ENCODE measurements at places on chromosomes 5 and 9. TPM values are rescaled to one million over a fixed set of nuclear protein-coding genes. Genes with fewer than 3 reads are reported as not detected.

The STARD4 gene
- 37.4 TPM for total RNA-seq

The CREB3 gene
- total RNA-seq = 18.3 TPM

The BAAT gene
- total RNA-seq = not detected

The NMUR2 gene
- not detected for total RNA-seq

The SPATA6L gene
- total RNA-seq = 0.42 TPM

The HEMGN gene
- total RNA-seq = 2.2 TPM

The C9 gene
- total RNA-seq = not detected

The AK8 gene
- total RNA-seq = not detected

The TAF11L10 gene
- not detected for total RNA-seq

- no peak overlapping the region for H3K4me3 ChIP-seq
- H3K4me1 ChIP-seq = no peaks in the 10 kb centered on the region
- no peaks in the 10 kb centered on the region for H3K36me3 ChIP-seq
- H3K27me3 ChIP-seq = no peaks in the 10 kb centered on the region
These were observed 285.6 kb downstream of the BRINP1 start for GRCh38 chr9:119083673-119084072.

DNA sequence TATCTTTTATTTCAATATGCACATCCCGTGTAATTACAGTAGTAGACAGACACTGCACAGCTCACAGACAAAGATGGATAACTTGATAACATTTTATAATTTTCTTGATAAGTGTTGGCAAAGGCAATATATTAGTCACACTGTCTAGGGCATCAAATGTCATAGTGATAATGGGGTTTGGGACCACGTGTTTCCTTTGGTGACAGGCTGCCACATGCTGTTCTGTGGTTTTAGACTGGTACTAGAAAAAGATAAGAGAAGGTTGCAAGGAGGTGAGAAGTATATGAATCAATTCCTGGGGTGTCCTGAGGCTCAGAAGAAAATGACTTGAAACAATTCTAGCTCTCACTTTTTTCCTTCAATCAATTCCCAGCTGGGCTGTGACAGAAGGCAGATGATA, 258.8 kb upstream of the CHD1 start:
- no peaks in the 10 kb centered on the region for H3K27me3 ChIP-seq
- H3K4me1 ChIP-seq = no peaks in the 10 kb centered on the region
- H3K4me3 ChIP-seq = no peak overlapping the region
- DNase-seq = no peak
- no peak overlapping the region for H3K27ac ChIP-seq

GRCh38 chr5:168125445-168126199, 165.8 kb upstream of the WWC1 start:
- H3K27ac ChIP-seq = no peak overlapping the region
- H3K36me3 ChIP-seq = no peaks in the 10 kb centered on the region
- DNase-seq = no peak
- peaks cover 5% of the 10 kb centered on the region for H3K4me1 ChIP-seq
- H3K4me3 ChIP-seq = no peak overlapping the region

- H3K27ac ChIP-seq = no peak overlapping the region
- no peak for DNase-seq
- H3K36me3 ChIP-seq = peaks cover 38% of the 10 kb centered on the region
- H3K4me3 ChIP-seq = no peak overlapping the region
- H3K27me3 ChIP-seq = no peaks in the 10 kb centered on the region
These were observed 9.8 kb downstream of the SLC31A2 start for GRCh38 chr9:113160571-113160970.

DNA sequence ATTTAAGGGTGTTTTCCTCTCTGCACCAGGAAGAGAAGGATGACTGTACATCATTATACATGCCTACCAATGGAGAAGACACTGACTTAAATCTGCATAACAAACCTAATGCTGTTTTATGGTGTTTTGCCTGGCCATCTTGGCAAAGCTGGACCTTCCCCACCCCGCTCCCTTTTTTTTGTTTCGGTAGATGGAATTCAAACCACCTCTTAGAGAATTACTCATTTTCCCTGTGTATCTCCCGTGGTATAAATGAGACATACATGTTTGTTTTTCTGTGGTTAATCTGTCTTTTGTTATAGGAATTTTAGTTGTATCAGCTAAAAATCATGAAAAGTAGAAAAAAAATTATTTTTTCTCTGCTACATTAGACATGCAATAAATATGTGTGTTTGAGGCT, 28.8 kb downstream of the IL12B start:
- peaks cover 18% of the 10 kb centered on the region for H3K27me3 ChIP-seq
- no peak for DNase-seq
- H3K4me3 ChIP-seq = no peak overlapping the region
- H3K27ac ChIP-seq = no peak overlapping the region
- H3K36me3 ChIP-seq = peaks cover 11% of the 10 kb centered on the region

GRCh38 chr5:155307229-155307628, 293.7 kb downstream of the KIF4B start:
- H3K27ac ChIP-seq = no peak overlapping the region
- DNase-seq = no peak
- H3K27me3 ChIP-seq = no peaks in the 10 kb centered on the region
- no peaks in the 10 kb centered on the region for H3K36me3 ChIP-seq
- H3K4me3 ChIP-seq = no peak overlapping the region

DNA sequence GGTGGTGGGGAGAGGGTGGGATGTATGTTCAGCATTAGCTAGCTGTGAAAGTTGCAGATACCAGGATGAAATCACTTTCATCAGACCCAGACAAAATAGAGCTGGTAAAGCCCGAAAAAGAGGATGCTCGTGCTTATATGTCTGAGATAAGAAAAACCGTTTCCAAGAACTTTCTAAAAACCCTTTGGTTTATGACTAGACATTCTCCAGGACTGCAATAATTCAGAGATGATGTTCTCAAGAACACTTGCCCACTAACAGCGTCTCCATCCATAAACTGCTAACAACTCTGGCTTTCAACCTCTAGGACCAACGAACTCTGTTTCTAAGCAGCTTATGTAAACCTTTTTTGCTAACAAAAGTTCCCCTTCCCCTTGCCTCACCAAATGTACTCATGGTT, 8.4 kb upstream of the AMACR start:
- peaks cover 18% of the 10 kb centered on the region for H3K36me3 ChIP-seq
- no peak overlapping the region for H3K27ac ChIP-seq
- H3K4me3 ChIP-seq = no peak overlapping the region
- H3K27me3 ChIP-seq = no peaks in the 10 kb centered on the region
- no peak for DNase-seq

DNA sequence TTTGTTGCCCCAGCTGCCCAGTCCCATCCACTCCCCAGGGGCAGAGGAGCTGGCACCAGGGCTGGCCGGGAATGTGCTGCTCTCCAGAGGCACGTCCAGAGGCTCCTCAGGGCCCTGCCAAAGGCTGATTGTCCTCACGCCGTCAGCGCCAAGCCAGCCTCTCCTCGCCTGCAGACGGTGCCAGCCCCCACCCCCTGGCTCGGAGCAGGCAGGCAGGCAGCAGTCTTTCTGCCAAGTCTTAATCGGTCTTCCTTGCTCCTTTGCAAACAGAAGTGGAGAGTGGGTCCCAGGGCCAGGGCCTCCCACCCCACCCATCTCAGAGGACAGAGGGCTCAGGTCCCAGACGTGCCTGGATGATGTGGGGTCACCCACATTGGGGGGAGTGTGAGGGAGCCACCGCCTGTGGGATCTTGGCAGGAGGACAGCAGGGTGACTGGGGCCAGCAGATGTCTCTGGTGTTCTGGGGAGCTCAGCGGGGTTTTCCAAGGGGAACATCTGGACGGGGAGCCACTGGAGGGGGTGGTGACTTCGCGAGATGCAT, 36.3 kb downstream of the FAM163B start:
- H3K4me3 ChIP-seq = no peak overlapping the region
- H3K36me3 ChIP-seq = no peaks in the 10 kb centered on the region
- no peak overlapping the region for H3K27ac ChIP-seq
- H3K4me1 ChIP-seq = peaks cover 1% of the 10 kb centered on the region
- DNase-seq = no peak
- H3K27me3 ChIP-seq = peaks cover 5% of the 10 kb centered on the region

DNA sequence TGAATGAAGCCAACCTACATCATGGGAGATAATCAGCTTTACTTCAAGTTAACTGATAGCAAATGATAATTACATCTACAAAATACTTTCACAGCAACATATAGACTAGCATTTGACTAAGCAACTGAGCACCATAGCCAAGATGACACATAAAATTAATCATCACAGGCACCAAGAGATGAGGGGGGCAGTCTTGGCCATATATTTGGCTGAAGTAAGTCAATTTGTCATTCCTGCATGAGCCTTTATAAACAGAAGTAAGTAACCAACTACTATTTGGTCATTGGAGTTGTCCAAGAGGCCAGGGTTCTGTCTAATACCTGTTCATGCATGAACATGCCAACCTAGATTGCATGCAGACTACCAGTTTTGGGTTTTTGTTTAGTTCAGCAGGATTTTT, 53.6 kb downstream of the PDCD1LG2 start:
- peaks cover 38% of the 10 kb centered on the region for H3K36me3 ChIP-seq
- H3K27ac ChIP-seq = no peak overlapping the region
- H3K4me3 ChIP-seq = no peak overlapping the region
- DNase-seq = no peak

DNA sequence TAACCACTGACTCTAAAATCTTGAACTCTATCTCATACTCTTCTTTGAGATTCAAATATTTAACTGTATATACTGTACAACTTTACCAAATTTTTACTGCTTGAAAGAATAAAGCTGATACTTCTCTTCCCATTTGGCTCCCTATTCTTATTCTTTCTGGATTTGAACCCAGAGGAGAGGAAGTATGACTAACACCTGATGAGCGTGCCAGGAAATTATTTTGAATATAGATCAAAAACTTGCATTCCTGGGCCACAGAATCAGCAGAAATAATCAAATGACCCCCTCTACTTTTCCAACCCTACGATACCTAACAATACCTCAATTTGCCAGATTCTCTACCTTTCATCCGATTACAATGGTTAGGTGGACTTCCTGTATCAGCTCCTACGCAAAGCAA, 285.8 kb downstream of the ISL1 start:
- no peak overlapping the region for H3K4me3 ChIP-seq
- no peak for DNase-seq
- H3K27me3 ChIP-seq = no peaks in the 10 kb centered on the region
- H3K4me1 ChIP-seq = no peaks in the 10 kb centered on the region
- no peaks in the 10 kb centered on the region for H3K36me3 ChIP-seq

DNA sequence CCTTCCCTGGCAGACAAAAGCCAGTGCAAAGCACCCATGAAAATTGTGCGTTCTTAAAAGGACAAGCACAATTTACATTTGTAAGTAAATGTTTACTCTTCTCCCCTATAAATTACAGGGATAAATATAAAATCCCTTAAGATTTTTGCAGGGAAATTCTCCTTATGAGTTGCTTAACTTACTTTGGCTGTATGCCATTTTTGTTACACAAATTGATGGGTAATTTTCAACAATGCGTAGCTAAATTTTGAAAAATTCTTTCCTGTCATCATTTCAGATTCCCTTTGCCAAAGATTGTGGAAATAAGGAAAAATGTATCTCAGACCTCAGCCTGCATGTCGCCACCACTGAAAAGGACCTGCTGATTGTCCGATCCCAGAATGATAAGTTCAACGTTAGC, 64.2 kb upstream of the ITGA2 start:
- H3K36me3 ChIP-seq = no peaks in the 10 kb centered on the region
- no peak overlapping the region for H3K4me3 ChIP-seq

DNA sequence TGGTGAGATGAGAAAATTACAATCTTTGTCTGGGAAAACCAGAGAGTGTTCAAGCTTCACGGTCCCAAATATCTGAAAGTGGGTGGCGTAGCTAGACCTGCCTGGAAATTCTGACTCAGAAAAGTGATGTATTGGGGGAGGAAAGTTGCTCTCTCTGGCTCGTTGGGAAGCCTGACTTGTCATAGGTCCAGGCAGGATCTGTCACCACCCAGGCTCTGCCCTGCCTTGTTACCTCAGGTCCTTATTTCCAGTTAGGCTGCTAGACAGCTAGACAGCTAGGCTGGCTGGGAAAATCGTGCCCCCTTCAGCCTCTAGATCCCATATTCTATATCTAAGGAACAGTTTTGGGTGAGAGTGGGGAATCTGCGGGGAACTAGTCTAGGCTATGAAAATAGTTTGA, 41.0 kb upstream of the HCN1 start:
- no peak for DNase-seq
- no peak overlapping the region for H3K27ac ChIP-seq
- H3K36me3 ChIP-seq = no peaks in the 10 kb centered on the region
- H3K27me3 ChIP-seq = no peaks in the 10 kb centered on the region

GRCh38 chr5:91418158-91418557, 35.0 kb upstream of the ARRDC3 start:
- H3K36me3 ChIP-seq = no peaks in the 10 kb centered on the region
- peaks cover 3% of the 10 kb centered on the region for H3K4me1 ChIP-seq
- DNase-seq = no peak
- H3K27me3 ChIP-seq = peaks cover 2% of the 10 kb centered on the region

DNA sequence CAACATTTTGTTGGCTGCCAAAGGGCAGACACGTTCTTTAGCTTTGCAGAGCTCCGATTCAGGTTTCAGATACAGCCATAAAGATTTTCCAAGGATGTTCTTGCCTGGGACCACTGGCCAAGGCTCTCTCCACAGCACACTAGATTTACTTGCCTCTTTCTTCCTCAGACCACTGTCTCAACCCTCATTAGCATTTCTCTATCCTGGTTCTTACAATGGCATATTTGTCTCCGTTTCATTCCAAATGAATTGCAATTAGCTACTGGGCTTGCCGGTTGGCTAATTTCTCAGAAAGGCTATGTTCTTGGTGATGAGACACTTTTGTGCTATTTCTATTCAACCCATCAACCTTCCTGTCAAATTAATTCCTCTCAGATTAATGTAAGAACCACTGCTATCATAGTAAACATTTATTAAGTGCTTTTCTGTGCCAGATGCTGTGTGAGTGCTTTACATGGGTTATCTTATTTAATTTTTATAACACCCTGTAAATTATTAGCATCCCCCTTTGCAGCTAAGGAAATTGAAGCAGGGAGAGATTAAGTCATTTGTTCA, 118.4 kb upstream of the NR3C1 start:
- H3K4me3 ChIP-seq = no peak overlapping the region
- no peaks in the 10 kb centered on the region for H3K27me3 ChIP-seq
- no peaks in the 10 kb centered on the region for H3K36me3 ChIP-seq
- H3K27ac ChIP-seq = no peak overlapping the region

Data from activated CD4-positive, alpha-beta T cell treated with anti-CD3 and anti-CD28 coated beads, Interleukin-2, amount 10 ng/mL, durations not matched to agents 7 days and 5 days (primary cell).